Activated naive CD4-positive, alpha-beta T cell (primary cell): ENCODE measurements at places on chromosomes 11 and 22.

GRCh38 chr11:12226093-12226492 lies 115.7 kb downstream of the MICAL2 start:
- no peak for DNase-seq

GRCh38 chr22:42808521-42808920 lies 48.6 kb downstream of the ARFGAP3 start:
- no peak for DNase-seq

GRCh38 chr11:130379276-130379675 lies 49.1 kb downstream of the ADAMTS8 start:
- no peak for DNase-seq

DNA sequence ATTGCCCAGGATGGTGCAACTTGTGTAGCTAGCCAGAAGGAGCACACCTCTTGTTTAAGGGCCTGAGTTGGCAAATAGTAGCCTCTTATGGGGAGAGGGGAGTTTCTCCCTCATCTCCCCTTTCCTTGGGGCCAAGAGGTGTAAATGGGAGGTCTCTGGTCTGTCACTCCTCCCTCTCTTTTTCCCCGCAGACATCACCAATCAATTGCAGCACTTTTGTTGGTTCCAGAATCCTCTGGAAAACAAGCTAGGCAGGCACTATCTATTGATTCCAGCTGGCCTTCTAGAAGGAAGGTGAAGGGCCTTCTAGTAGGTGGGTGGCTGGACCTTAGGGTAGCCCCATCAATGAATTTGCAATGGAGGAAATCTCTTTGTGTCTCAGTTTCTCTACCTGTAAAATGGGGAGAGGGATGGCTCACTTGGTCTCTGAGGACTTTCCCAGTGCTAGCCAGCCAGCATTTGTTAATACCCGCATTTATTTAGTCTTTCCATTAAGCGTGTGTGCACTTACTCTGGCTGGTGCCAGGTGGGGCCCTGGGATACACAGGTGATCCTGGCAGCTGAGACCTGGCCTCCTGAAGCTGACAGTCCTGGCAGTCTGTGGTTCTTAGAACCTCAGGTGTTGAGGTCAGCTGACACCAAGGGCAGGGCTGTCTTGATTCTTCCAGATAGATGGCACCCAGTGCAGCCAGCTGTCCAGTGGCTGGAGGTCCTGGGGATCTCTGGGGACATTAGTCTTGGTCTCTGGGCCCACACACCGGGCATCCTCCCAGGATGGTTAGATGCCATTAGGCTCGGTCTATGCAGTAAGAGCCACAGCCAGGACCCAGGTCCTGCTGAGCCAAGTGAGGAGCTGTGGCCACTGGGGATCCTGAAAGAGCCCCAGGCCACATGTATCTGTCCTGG lies 51.7 kb downstream of the TSPAN18 start:
- no peak for DNase-seq

DNA sequence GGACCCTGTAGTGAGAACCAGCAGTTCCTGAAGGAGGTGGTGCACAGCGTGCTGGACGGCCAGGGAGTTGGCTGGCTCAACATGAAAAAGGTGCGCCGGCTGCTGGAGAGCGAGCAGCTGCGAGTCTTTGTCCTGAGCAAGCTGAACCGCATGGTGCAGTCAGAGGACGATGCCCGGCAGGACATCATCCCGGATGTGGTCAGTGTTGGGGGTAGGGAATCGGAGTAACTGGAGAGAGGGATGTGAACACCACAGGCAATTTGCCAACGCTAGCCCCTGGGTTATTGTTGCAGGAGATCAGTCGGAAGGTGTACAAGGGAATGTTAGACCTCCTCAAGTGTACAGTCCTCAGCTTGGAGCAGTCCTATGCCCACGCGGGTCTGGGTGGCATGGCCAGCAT lies 19.9 kb downstream of the MADD start:
- DNase-seq: no peak

DNA sequence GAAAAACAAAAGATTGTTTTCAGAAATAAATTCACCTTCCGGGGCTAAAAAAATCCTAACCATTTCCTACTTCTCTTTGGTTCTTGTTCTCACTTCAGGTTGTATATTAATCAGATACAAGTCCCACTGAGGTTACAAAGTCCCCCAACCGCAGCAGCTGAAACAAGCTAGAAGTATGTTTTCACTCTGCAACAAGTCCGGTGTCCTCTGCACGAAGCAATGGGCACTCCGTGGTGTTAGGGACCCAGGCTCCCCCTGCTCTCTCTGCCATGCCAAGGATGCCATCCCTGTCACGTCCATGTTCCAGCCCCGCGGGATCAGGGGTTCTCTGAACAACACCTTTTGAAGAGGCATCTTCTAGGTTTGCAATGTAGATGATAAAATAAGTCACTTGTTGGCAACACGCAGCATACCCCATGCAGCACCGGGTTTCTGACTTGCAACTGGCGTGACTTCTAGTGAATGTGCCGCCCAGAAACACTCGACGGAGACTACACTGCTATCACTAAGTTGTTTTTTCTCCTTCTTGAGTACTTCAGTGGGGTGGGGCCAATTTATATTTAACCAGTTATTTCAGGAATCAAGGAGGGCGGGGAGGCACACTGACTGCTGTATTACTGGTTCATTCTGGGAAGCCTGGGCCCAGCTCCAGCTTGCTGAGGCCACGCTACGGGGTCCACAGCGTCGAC lies 25.4 kb upstream of the GSTP1 start:
- no peak for DNase-seq

- no peak for DNase-seq
Observed at GRCh38 chr22:16866167-16866566, 41.0 kb upstream of the XKR3 start.

GRCh38 chr11:1549338-1550330 lies 22.4 kb downstream of the DUSP8 start:
- no peak for DNase-seq

DNA sequence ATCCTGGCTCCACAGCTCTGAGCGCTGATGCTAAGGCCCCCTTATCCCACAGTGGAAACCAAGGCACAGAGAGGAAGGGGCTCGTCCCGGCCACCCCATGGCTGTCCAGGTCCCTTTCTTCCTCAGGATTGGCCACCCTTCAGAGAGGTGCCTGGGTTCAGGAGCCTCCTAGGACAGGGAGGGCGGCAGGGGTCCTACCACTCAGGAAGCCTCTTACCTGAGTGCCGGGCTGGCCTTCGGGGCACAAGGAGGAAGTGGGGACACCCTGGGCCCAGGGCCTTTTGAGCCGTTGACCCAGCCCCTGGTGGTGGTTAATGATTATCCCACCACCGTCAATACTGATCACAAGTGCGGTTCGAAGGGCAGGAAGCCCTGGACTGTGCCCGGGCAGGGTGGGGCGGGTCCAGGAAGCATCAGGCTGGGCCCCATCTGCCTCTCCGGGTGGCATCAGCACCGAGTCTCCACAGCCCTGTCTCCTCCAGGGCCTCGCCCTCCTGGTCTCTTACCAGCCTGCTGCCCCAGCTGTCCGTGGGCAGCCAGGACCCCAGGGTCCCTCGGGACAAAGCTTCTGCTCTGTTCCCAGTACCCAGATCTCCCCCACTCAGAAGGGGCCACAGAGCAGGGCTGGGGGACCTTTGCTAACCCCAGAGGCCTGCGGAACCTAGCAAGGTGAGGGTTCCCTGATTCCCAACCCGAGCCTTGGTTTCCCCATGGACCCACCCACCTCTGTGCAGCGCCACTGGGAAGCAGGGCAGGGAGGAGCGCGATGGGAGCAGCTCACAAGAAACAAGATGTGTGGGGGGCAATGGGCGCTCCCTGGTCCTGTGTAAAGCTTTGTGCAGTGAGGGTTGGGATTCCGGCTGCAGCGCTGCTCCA lies 15.0 kb upstream of the EHD1 start:
- no peak for DNase-seq

- no peak for DNase-seq
Observed at GRCh38 chr11:102234779-102235439, 82.4 kb upstream of the BIRC3 start.

DNA sequence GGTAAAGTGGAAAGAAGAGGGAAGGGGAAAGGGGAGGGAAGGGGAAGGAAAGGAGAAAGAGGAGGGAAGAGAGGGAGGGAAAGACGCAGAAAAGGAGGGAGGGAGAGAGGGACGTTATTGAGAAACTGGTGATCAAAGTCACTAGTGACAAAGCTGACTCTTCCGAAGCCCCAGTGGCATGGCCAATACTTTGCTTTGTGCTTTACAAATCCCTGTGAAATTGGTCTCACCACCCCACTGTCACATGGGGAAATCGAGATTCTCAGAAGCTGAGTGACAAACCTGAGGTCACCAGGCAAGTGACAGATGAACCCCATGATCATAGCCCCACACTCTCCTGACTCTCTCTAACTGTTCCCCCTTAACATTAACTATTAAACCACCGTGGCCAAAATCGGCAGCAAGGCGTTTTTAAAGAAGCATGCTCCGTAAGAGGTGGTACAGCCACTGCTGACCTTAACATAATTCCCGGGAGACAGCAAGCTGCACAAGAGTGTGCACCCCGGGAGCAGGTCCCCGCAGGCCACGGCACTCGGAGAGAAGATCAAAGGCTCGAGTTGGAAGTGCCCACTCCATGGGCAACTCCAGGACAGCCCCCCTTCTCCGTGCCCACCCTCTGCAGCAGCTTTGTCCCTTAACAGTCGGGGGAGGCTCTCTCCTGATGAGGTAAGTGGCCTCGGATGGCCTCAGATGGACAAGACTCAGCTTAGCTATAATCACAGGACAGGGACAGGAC lies 34.8 kb downstream of the CELSR1 start:
- no peak for DNase-seq

DNA sequence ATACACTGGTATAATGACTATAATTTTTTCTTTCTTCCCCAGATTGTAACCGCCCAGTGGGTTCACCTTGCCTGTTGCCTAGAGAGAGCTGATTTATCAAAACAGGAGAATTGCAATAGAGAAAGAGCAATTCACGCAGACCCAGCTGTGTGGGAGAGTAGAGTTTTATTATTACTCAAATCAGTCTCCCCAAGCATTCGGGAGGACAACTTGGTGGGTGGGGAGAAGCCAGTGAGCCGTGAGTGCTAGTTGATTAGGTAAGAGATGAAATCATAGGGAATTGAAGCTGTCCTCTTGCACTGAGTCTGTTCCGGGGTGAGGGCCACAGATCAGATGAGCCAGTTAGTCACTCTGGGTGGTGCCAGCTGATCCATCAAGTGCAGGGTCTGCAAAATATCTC lies 73.2 kb downstream of the SLC35F2 start:
- DNase-seq: no peak

- no peak for DNase-seq
Observed at GRCh38 chr11:84250834-84251613, 964.9 kb upstream of the CCDC90B start.

- no peak for DNase-seq
Observed at GRCh38 chr11:91857179-91857578, 367.4 kb upstream of the FAT3 start.

DNA sequence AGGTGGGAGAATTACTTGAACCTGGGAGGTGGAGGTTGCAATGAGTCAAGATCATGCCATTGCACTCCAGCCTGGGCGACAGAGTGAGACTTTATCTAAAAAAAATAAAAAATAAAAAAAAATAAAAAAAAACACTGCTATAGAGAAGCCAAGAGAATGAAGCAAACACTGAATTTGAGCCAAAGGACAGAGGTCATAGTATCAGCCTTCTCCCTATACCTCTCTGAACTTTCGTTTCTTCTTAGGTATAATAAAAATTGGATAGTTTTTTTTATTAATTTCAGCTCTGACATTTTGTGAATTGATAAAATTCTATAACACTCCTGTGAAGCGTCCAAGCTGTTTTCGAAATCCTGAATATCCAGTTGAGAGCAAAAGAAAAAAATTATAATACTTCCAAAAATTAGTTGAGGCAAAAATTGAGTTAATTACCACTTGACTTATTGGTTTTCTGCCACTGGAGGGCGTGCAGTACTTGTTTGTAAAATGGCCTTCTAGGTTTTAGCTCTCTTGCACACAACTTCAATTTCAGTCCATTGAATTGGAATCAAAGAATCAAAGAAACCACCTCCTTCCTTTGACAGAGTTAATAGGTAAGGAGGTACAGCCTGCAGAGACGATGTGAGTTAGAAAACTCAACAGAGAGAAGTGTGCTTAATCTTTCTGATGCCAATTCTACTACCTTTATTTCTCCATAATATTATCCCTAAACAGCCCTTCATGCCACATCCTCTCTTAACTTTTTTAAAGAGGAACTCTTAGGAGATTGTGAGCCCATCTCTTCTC lies 143.2 kb downstream of the BBOX1 start:
- no peak for DNase-seq

GRCh38 chr11:15062599-15062998 lies 10.8 kb upstream of the CALCB start:
- DNase-seq: no peak

DNA sequence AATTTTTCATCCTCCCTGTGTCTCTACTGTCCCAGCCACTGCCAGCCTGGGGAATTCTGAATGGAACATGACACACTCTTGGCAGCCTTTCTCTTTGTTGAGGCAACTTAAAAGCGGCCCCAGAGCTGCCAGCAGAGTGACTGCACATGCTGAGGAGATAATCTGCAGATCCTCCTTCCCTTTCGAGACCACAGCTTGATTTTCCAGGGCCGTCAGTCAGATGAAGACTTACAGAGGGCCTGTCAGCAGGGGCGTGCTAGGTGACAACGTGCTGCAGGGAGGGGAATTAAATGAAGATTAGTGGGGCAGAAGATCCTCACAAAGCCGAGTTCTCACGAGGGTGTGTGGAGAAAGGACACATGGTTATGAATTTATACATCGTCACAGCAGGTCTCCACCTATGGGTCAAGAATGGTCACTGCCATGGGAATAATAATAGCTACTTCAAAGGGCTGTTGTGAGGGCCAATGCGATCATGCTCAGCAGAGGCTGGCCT lies 193.5 kb upstream of the PITPNB start:
- no peak for DNase-seq

- DNase-seq: no peak
Observed at GRCh38 chr22:45240104-45240809, 437 bp downstream of the KIAA0930 start.

GRCh38 chr11:81756864-81757595 lies 976.6 kb downstream of the FAM181B start:
- no peak for DNase-seq

- DNase-seq: no peak
Observed at GRCh38 chr11:1773994-1774550, 10.3 kb upstream of the CTSD start.

DNA sequence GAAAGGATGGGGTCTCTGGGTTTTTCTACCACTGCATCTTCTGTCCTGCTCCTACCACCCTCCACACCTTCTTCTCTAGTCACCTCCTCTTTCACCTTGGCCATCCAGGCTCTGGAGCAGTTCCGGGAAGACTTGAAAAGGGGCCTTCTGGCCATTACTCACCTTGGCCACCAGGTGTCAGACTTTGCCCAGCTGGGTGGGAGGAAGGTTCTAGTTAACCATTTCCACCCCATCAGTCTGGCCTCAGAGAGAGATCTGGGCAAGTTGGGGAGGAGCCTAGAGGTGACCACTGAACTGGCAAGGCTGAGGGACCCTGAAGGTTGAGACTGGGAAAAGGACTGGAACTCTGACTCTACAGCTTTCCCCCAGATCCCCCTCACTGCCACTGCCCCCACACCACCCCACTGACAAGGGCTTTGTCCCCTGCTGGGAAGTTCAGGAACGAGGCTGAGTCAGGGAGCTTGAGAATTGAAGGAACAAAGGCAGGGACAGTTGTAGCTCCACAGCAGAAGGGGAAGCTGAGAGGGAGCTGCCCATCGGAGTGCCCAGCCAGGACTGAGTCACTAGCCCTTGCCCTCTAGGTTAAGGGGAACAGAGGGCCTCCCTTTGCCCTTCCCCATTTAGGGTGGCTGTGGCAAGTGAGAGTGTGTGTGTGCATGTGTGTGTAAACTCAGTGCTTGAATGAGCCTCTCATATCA lies 3.7 kb upstream of the POLD4 start:
- DNase-seq: no peak

- no peak for DNase-seq
Observed at GRCh38 chr11:93514712-93515111, 28.5 kb downstream of the SMCO4 start.
